Stimulated activated CD4-positive, alpha-beta T cell treated with anti-CD3 and anti-CD28 coated beads, Interleukin-15, amount 100 ng/mL, for 48 hours (primary cell): ENCODE measurements at places on chromosomes 12 and 14.

- DNase-seq: no peak
Measured at GRCh38 chr14:29403091-29403490, 524.6 kb downstream of the PRKD1 start.

GRCh38 chr12:62622177-62622576, 155.6 kb downstream of the MON2 start:
- no peak for DNase-seq

GRCh38 chr12:89971880-89972279, 263.2 kb upstream of the ATP2B1 start:
- no peak for DNase-seq

DNA sequence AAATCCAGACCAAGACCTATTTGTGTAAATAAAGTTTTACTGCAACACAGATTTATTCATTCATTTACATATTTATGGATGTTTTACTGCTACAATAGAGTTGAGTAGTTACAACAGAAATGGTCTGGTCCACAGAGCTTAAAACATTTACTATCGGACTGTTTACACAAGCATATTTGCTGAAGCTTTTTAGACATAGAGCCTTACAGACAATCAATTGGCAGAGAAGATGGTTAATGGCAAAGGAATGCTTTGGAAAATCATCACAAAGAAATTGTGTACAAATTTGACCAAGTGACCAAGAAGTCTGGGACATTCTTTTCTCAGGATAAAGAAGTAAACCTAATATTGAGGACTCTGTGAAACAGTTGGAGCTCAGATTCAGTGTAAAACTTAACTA, 504.3 kb downstream of the SLC16A7 start:
- no peak for DNase-seq

- DNase-seq: no peak
Measured at GRCh38 chr12:102601621-102602020, 121.3 kb upstream of the IGF1 start.

GRCh38 chr14:74905595-74906142, 17.4 kb downstream of the RPS6KL1 start:
- DNase-seq: peak; percentile 49
